ENCODE measurements at places on chromosomes 7 and 10.

DNA sequence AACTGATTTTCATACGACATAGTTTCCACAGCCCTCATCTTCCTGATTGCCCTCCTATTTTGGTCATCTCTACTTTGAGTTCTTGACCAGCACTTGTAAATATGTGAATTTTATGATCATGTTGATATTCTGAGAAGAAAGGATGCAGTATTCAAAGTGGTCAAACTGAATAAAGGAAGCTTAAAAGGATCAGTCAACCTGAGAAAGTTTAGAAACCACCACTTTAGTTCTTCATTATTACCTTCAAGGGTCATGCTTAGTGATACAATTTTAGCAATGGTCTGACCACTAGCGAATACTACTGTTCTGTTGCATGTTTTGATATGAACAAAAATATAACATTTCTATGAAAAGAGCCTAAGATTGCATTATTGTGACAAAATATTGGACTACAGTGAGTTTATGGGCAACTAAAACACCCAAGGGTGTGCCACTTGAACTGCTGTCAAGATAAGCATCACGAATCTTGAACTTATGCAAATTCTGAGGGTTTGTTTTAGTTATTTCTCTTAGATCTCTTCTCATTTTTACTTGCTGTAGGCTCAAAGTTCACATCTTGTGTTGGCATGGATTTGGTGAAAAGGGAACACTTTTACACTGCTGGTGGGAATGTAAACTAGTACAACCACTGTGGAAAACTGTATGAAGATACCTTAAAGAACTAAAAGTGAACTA lies 247.7 kb downstream of the IPMK start:
- no peak for DNase-seq

- no peak for DNase-seq
These were observed 656.5 kb upstream of the COBL start for GRCh38 chr7:51973071-51973470.

- no peak for DNase-seq
These were observed 22.1 kb downstream of the ARL5B start for GRCh38 chr10:18681366-18681765.

GRCh38 chr7:101559586-101559985 lies 69.5 kb downstream of the MYL10 start:
- DNase-seq, result peak; percentile 49

DNA sequence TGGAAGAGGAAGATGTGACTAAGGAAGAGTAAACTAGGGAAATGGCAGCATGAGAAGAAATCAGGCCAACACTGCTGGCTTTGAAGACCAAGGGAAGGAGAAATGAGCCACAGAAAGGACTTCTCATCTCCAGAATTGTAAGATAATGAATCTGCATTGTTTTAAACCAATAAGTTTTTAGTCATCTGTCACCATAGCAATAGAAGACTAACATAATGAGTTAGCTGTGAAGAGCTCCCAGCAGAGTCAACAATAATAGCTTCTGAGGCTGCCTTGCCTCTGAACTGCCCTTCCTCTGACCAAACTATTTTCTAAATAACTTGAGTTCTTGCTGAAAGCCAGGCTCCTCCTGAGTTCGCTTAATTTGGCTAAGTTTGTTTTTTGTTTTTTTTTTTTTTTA lies 103.6 kb downstream of the CACNA2D1 start:
- no peak for DNase-seq

DNA sequence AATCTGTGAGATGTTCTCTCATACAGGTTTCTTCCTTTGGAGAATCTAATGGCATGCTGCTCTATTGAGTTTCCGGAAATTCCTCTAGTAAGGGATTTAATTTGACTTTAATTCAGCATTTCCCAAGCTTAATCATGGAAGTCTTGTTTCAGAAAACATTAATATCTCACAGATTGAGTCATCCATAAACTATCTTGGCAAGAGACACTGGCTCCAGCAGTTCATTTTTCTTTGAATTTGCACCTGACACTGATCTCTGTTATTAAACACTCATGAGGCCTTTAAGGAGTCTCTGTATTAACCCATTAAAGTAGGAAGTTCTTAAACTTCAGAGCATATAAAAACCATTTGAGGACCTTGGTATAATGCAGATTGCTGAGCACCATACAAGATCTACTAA lies 3.6 kb upstream of the ITGB8 start:
- no peak for DNase-seq

GRCh38 chr7:117283371-117283770 lies 39.5 kb downstream of the WNT2 start:
- no peak for DNase-seq

GRCh38 chr10:52082307-52082706 lies 231.8 kb upstream of the DKK1 start:
- DNase-seq, result no peak

- DNase-seq, result no peak
These were observed 675.8 kb downstream of the PCDH15 start for GRCh38 chr10:54125098-54125747.

GRCh38 chr7:138898255-138898654 lies 82.9 kb downstream of the KIAA1549 start:
- no peak for DNase-seq

DNA sequence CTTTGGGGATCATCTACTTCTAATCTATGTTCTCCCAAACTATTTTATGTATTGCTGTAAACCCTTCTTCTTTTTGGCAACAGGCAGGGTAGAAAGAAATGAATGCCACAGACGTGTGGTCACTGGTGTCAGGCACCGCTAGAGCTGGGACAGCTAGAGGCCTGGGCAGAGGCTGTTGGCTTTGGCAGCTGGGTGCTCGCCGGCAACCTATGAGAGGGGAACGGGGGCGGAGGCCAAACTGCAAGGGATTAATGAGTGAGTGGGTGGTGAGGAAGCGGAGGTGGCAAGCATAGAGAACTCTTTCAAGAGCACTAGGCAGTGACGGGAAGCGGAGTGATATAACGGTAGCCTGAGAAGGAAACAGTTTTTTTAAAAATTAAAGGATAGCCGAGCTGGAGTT lies 78.5 kb downstream of the CREB5 start:
- DNase-seq, result peak; percentile 56

DNA sequence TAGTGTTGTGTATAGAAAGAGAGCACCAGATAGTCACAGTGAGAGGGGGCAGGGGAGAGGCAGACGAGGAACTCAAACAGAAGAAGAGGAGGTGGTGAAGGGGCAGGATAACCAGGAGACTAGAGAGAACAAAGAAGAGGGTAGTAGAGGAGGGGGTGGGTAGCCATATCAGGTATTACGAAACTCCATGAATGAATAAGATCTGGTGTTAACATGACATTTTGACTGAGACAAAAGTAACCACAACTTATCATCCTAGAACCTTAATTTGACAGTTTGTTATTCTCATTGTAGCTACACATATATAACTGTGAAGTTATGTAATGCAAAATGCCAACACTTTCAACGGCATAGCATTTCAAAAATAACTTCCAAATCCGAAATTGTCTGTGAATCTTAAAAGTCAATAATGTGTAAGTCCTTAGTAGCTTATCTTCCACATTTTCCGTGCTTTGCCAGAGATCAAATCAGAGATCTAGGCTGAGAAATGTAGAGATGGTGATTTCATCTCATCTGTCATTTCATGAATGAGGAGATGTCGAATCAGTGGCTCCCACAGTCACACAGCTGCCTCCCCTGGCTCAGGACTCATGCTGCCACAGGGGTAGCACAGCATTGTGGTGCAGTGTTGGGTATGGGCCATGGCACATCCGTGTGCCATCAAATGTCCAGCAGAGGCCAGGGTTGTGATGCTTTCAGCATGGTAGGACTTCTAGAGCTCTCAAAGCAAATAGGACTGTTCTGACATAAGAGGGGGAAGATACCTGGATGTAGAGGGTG lies 202.1 kb downstream of the HECW1 start:
- DNase-seq, result no peak

GRCh38 chr10:79158402-79159097 lies 89.8 kb downstream of the ZMIZ1 start:
- DNase-seq, result peak; percentile 78

DNA sequence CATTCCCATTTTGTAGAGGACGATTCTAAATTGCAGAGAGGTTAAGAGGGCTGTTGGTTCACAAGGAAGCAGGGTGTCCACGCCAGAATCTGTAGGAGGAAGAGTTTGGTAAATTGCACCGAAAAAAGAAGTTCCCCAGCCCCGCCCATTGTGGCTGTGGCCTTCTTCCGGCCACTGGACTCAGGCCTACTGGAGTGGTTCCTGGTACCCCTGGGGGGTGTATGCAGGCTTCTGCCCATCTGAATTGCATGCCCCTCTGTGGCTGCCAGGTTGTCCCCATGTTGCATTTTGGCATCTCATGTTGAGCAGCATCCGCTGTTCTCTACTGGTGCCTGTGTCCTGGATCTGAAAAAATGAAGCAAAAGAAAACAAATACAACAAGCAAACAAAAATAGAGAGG lies 234.2 kb downstream of the WDR11 start:
- DNase-seq, result peak; percentile 14

DNA sequence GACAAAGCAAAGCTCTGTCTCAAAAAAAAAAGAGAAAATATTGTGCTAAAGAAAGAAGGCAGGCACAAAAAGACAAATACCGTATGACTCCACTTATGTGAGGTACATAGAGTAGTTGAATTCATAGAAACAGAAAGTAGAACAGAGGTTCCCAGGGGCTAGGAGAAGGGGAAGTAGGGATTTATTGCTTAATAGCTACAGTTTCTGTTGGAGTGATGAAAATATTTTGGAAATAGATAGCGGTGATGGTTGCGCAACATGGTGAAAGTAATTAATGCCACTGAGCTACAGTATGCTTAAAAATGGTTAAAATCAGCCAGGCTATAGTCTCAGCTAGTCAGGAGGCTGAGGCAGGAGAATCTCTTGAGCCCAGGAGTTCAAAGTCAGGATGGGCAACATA lies 18.5 kb upstream of the NPFFR1 start:
- no peak for DNase-seq

DNA sequence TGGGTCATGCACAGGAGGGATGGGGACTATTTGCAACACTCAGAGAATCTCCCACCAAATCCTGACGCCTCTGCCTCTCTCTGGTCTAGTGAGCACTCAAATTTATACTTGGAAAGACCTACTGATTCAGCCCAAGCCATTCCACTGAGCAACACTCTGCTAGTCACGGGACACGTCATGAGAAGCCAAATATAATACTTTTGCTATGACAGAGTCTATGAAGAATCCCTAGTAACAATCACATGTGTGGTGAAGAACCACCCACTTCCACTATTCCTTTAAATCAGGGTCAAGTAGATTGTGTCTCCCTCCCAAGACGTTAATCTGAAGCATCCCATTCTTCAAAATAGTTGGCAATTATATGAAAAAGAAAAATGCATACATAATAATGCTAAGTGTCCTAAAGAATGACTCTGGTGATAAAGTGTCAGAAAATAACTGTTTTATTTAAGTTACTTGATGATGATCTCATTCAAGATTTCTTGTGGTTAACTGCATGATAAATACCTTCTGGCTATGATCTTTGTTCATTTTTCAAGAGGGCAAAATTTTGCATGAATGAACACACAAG lies 28.5 kb downstream of the CHCHD3 start:
- DNase-seq, result no peak

All from endodermal cell (in vitro differentiated cells).